Tibial nerve (tissue), 4 donors: ENCODE measurements at places on chromosomes 1 and 21.

GRCh38 chr1:92481971-92482664, 4.6 kb downstream of the GFI1 start:
- no peak for DNase-seq

DNA sequence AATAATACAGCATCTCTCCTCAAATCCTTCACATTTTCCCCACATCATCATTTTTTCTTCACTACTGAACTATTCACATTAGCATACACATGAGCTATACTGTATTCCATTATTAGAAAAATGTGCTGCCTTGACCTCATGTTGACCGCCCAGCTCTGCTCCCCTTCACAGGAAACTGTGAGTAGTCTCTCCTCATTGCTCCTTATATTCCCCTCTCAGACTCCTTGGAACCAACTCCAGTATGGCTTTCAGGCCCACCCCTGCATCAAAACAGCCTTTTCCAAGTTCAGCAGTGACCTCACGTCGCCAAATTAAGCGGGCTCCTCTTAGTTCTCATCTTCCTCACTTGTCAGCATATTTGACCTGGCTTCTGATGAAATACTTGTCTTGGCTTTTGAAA, 59.2 kb upstream of the SPAG17 start:
- DNase-seq, result no peak

- no peak for DNase-seq
Observed at GRCh38 chr1:235358899-235359298, 8.3 kb upstream of the TBCE start.

- DNase-seq, result no peak
Observed at GRCh38 chr1:14173598-14173997, 424.9 kb upstream of the KAZN start.

DNA sequence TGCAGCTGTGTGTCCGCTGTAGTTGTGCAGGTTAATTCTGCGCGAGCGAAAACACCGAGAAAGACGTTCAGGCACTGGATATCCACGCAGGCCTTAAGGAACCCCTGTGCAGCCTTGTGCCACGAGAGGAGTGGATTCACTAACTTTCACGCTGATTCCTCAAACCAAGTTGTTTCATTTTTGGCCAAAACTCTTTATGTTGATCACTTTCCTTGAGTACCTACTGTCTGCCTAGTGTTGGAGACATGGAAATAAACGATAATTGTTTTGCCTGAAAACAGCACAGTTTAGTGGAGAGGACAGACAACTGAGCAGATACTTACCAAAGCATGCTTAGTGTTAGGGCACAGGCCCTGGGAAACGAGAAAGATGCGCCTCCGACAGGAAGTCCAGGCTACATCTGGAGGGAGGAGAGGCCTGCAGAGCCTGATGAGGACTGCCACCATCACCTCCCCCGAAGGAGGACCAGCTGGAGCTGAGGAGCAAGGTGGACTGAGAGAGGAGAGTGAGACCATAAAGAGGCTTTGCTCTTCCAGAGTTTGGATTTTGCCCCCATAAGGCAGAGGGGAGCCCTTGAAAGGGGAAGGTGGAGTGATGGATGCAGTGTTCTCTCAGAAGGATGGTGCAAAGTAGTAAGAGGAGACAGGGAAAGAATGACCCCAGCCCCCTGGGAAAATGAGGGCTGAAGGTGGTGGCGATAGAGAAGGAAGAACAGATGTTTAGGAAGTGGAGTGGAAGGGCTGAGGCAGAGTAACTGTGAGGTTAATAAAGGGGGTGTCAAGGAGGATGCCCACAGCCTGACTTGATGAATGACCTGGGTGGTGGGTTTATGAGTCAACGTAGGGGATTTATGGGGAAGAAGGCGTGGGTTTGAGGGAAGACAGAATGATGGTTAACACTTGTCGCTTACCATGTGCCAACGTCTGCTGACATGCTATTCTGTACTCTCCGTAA, 956 bp upstream of the SCAF4 start:
- DNase-seq, result no peak

- no peak for DNase-seq
Observed at GRCh38 chr1:188433425-188433824, 1604.7 kb downstream of the PLA2G4A start.

DNA sequence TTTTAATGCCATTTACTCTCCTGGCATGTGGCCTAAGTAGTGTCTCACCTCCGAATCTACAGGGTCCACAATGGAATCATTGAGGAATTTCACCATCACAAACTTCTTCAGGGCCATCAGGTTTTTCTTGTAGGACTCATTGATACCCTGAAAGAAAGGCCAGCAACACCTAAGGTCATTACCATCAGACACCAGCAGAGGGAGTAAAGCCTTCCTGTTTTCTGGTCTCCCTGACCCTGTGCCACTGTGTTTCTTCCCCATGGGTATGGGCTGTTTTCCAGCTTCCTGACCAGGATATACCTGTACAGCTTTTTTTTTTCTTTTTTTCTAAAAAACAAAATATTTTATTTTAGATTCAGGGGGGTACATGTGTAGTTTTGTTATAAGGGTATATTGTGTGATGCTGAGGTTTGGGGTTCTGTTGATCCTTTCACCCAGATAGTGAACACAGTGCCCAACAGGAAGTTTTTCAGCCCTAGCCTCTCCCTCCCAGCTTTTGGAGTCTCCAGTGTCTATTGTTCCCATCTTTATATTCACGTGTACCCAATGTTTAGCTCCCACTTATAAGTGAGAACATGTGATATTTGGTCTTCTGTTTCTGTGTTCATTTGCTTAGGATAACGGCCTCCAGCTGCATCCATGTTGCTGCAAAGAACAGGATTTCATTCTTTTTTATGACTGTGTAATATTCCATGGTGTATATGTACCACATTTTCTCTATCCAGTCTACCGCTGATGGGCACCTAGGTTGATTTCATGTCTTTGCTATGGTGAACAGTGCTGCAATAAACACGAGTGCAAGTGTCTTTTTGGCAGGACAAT, 18.3 kb downstream of the PPT1 start:
- DNase-seq, result no peak

DNA sequence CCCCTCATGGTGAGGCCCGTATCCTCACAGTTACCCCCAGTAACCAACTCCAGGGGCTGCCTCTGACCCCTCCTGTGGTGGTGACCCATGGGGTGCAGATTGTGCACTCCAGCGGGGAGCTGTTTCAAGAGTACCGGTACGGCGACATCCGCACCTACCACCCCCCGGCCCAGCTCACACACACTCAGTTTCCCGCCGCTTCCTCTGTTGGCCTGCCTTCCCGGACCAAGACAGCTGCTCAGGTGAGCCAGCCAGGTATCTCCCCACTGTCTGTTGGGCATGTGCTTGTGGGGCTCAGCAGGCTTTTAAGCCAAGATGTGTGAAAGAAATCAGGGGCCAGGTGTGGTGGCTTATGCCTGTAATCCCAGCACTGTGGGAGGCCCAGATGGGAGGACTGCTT, 39.9 kb downstream of the ZBTB17 start:
- DNase-seq, result no peak

- no peak for DNase-seq
Observed at GRCh38 chr1:143720087-143721023, 251.4 kb downstream of the FAM72C start.

GRCh38 chr1:157359314-157360022, 192.8 kb downstream of the FCRL5 start:
- DNase-seq, result no peak

GRCh38 chr1:3902111-3902511, 2.0 kb upstream of the C1orf174 start:
- DNase-seq, result no peak

DNA sequence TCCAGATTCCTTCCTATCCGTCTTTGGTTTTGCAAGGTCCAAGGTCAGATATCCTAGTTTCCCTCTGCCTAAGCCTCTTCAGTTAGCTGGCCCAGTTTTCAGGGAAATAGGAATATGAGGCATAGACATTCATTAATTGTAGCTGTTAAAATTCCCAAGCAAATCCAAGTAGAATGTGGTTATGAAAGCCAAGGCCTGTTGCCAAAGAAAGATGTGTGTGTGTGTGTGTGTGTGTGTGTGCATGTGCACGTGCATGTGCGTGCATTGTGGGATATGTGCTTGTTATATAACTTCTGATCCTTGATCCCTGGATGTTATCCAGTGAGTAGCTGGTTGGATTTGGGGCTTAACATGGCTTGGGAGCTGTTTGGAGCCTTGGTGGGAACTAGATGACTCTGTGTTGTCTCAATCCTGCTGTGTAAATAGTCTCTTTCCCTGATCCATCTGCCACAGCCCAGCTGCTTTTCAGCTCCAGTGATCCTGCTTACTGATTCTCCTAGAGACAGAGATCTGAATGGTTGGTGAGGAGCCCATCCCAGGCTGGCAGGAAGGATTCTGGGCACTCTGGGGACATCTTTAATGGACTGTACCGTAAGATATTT, 70.6 kb upstream of the GCLM start:
- peak; percentile 74 for DNase-seq

GRCh38 chr21:22575165-22575584, 1577.0 kb downstream of the NCAM2 start:
- DNase-seq, result no peak

DNA sequence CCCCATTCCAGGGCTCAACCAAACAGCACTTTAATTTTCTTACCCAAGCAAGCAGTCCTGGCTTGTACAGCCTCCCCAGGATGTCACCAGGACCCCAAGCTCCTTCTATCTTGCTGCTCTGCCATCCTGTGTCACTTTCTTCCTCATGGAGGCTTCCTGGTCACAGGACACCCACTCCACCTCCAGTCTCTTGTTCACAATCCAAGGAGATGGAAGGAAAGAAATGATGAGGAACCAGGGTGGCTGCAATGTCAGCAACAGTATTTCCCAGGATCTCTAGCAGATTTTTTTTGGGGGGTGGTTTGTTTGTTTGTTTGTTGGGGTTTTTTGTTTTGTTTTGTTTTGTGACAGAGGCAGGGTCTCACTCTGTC, 58.9 kb downstream of the RIPK4 start:
- DNase-seq, result no peak

DNA sequence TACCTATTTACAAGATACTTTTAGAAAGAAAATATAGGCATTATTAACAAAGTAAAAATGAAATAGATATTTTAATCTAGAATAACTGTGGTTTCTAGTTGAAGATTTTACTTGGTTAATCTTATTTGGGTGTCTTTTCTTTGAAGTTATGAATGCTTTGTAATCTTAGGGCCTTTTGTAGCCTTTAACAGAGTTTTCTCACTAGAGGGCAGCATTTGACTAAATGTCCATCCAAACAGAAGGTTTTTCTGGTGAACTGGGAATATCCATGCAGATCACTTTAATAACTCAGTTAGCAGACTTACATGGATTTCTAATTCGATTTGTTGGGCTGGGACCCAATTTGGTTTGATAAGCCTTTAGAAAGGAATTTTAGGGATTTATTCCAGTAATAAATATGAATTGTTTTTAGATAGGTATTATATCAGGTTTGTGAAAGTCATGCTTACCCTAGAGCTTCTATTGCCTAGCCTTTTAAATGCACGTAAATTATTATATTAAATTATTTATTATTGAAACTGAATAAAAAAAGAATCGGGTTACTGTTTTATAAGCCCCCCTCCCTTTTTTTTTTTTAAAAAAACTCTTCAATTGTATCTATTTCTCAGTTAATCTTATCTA, 119.7 kb downstream of the ZNF326 start:
- no peak for DNase-seq

- DNase-seq, result no peak
Observed at GRCh38 chr1:77543822-77544448, 138.5 kb downstream of the ZZZ3 start.

DNA sequence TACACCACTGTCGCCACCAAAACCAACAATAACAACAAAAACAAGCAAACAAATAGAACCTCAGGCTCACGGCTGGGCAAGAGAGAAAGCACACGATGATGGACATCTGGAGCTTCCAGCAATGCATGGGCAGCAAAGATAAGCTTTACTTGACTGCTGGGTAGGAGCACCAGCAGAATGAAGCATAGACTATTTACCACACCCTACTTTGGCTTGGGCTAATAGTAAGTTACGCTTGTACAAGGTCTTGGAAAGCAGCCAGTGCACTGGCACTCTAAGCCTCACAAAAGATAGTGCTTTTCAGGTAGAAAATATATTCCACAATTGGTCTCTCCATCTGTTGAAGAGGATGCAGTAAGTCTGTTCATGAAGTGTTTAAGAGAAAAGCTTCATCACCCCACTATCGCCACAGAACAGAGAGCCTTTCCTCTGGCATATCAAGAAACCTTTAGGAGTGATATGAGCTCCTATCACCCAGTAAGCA, 13.6 kb downstream of the ADIPOR1 start:
- no peak for DNase-seq

GRCh38 chr1:93680420-93681100, 1.1 kb downstream of the BCAR3 start:
- DNase-seq, result peak; percentile 83

- DNase-seq, result no peak
Observed at GRCh38 chr1:210001751-210002150, 63.7 kb downstream of the SYT14 start.

GRCh38 chr21:33078907-33079582, 9.1 kb downstream of the OLIG1 start:
- no peak for DNase-seq

DNA sequence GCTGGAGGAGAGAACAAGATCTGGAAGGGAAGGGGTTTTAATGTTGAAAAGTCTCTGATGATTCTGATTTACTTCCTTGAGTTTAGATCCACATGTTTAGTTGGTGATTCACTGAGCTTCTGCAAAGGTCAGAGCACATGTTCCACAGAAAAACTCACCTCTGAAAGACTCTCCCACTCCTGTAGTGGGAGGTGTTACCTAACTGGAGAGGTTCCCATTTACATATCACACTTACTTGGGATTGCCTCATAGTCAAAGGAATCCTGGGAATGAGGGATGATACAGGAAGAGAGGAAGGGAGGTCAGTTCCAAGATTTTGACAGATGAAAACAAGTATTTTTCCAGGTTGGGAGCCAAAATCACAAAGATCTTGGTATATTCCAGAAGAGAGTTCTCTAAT, 2.7 kb upstream of the NTNG1 start:
- no peak for DNase-seq

DNA sequence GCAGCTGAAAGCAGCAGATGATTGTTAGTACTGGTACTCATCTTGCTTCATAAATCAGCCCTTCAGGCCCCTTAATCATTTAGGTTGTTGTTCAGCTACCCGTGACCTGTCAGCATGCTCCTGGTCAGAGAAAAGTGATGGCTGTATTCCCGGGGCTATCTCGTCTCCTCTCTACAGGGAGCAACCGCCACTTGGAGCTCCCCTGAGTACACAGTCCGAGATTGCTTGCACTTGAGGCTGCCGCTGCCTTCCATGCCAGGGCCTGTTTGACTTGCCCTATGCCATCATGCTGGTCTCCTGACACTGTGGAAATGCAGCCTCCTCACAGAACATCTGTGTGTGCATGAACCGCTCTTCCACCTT, 97.5 kb downstream of the SPATA46 start:
- DNase-seq, result no peak

- DNase-seq, result no peak
Observed at GRCh38 chr1:183089025-183089639, 65.9 kb downstream of the LAMC1 start.

- peak; percentile 75 for DNase-seq
Observed at GRCh38 chr1:87331365-87332241, 2.9 kb downstream of the LMO4 start.
